Peyer's patch (tissue), 4 donors: ENCODE measurements at places on chromosomes 7 and 10. TPM values are rescaled to one million over a fixed set of nuclear protein-coding genes. Genes with fewer than 3 reads are reported as not detected.

DNA sequence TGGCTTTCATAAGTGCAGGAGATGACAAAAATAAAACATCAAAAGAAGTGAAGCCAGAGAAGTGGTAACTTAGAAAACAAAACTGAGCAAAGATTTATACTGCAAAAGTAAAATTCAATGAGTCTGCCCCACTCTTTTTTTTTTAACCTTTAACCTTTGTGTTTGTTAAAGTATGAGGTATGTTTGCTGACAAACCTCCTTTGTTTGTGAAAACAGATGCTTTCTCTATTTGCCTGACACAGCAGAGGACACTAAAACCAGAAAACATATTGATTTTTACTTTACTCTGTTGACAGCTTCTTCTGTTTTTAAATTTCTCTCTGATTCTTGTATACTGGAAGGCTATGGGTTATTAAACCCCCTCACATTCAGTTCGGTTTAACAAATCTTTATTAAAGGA, 57.6 kb downstream of the SGMS1 start:
- no peaks in the 10 kb centered on the region for H3K36me3 ChIP-seq
- no peaks in the 10 kb centered on the region for H3K4me1 ChIP-seq
- DNase-seq = no peak

The MYO1G gene
- 2.7 TPM for total RNA-seq

DNA sequence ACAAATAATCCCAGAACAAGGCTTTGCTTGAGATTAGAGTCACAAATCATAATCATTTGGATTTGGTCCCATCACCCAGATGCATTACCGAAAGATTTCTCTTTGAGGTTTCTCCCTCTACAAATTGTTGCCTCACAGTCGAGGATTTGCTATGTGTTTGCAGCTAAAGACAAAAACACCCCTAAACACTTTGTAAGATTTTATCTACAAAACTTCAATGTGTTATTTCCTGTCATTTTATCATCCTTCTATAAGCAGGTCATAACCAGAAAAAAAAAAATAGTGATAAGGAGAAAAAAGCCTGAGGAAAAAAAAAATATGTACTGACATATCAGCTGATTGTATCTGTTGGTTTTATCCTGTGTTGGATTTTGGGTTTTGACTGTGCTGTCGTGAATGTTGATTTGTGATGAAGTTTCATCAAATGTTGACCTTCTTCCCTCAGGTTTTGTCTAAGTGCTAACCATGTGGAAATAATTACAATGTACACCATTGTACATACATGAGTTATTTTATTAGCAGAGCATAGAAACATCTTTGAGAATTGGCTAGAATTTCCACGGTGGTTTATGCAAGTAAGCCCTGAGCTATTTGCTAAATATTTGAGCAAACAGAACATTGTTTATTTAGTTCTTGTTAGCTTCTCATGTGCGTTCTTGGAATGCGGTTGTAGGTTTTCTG, 274.4 kb downstream of the NEBL start:
- no peak overlapping the region for H3K4me3 ChIP-seq
- H3K36me3 ChIP-seq = no peaks in the 10 kb centered on the region
- no peak overlapping the region for H3K27ac ChIP-seq
- DNase-seq = no peak
- H3K27me3 ChIP-seq = no peaks in the 10 kb centered on the region

The C7orf57 gene
- total RNA-seq = not detected

- DNase-seq = no peak
- H3K27me3 ChIP-seq = no peaks in the 10 kb centered on the region
- no peaks in the 10 kb centered on the region for H3K36me3 ChIP-seq
- no peak overlapping the region for H3K4me3 ChIP-seq
- no peaks in the 10 kb centered on the region for H3K4me1 ChIP-seq
Observed at GRCh38 chr7:96740130-96740529, 30.5 kb upstream of the SEM1 start.

DNA sequence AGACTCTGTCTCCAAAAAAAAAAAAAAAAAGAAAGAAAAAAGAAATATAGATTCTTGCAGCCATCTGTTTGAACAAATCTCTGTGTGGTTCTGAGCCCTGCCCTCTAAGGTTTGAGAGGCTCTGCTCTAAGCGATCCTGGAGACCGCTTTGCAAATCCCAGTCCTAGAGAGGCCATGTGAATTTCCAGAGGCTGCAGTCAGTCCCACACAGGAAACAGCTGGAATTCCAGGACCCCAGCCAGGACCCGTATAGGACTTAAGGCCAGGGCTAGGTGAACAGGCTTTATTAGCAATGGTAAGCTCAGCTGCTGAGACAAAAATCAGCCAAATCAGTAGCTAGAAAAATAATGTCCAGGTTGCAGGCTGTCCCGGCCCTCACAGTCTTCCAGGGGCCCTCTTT, 154.8 kb downstream of the RPS24 start:
- DNase-seq = no peak
- H3K4me3 ChIP-seq = no peak overlapping the region
- no peaks in the 10 kb centered on the region for H3K4me1 ChIP-seq

DNA sequence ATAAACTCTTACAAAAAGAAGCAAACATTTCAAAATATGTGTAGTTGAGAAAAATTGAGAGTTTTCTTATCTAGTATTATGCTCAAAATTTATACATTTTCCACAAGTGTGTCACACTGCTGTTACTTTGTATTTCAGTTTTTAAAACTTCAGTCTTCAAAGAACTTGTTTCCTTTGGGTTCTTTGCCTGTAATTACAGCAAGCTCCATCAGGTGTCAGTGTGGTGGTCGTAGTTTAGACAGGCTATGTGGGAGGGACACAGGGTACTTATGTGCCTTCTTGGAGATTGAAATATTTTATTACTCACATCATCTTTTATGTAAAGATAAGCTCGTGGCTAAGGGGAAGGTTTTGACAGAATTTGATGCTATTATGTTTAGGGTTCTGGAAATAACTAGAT, 360.5 kb downstream of the FGFR2 start:
- H3K4me1 ChIP-seq = no peaks in the 10 kb centered on the region
- no peak for DNase-seq
- H3K27ac ChIP-seq = no peak overlapping the region
- H3K4me3 ChIP-seq = no peak overlapping the region

The GJD4 gene
- not detected for total RNA-seq

DNA sequence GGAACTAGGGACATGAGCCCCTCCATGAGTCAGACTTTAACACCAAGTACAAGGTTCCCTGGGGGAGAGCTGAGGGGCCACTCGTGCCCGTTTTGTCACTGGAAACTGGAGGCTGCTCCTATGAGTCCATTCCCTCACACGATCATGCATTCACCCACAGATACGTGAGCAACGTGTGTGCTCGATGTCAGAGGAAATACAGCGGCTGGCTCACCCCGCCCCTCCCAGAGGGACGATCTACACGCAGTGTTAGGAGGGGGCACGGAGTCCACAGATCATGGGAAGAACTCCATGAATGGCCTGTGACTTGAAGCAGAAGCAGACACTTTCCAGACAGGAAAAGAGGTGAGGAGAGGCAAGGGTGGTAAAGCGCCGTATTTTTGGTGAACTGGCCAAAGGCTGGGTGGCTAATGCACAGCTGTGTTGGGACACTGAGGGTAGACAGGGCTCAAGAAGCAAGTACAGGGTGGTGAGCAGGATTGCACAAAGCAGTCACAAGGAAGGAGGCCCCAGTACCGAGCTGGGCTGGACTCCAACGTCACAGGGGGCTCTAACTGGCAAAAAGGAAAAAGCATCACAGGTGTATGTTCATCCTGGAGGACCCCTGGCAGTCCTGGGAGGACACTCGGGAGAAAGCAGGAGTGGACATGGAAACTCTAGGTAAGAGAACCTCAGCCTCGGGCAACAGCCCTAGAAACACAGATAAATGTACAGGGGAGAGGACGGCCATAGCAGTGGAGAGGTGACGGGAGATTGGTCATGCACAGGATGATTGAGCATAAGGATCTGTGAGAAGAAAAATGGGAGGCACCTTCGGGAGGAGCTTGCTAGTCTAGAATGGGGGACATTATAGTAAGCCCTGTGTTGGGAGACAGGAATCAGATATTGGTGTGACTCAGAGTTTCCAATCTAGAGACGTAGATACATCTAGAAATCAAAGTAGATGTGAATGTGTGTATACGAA, 41.2 kb downstream of the TNS3 start:
- no peak for DNase-seq
- H3K4me3 ChIP-seq = no peak overlapping the region
- H3K27me3 ChIP-seq = no peaks in the 10 kb centered on the region
- H3K36me3 ChIP-seq = no peaks in the 10 kb centered on the region

DNA sequence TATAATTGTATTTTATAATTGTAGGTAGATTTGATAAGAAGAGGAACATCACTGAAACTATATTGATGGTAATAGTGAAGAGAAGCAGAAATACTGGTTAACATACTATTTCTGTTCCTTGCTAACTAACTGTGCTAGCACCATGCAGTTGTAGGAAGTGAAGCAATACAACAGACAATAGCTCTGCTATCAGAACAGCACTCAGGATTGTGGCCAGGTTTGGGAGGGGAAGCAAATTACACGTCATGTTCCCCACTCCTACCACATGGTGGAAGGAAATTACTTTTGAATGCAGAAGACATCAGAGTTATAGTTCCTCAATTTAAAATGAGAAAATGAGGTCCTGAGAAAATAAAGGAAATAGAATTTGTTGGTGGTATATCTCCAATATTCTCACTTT, 151.1 kb downstream of the DGKB start:
- no peak overlapping the region for H3K27ac ChIP-seq
- no peaks in the 10 kb centered on the region for H3K27me3 ChIP-seq
- H3K4me3 ChIP-seq = no peak overlapping the region
- no peaks in the 10 kb centered on the region for H3K4me1 ChIP-seq
- no peaks in the 10 kb centered on the region for H3K36me3 ChIP-seq
- DNase-seq = no peak
